ENCODE measurements at places on chromosomes 16 and 17.

DNA sequence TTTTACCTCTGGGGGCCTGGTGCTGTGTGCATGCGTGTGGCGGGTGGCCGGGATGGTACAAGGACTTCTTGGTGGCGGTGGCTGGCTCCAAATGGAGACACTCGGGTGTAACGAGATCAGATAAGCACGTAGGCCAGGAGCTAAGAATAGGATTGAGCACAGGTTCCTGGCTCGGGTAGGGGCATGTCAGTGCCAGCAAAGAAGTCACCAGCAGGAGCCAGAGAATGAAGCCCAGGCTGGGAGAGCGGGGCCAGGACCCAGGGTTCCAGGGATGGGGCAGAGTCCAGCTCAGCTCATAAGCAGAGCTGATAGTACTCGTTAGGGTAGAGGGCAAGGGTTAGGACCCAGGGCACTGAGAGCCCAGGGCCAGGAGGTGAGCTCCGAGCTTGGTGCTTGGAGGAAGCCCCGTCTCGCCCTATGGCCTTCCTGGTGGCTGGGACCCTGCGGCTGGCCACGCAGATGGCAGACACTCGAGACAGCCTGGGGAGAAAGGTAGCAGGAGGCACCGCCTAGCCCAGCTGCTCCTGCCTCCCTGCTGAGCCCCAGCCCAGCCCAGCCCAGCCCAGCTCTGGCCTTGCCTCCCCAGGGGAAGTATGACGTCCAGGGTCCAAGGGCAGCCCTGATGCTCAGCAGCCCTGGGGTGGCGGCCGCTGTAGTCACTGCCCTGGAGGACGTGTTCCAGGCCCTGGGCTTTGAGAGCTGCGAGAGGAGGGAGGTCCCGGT lies 8.9 kb downstream of the ZNF213 start:
- DNase-seq: peak; percentile 12

DNA sequence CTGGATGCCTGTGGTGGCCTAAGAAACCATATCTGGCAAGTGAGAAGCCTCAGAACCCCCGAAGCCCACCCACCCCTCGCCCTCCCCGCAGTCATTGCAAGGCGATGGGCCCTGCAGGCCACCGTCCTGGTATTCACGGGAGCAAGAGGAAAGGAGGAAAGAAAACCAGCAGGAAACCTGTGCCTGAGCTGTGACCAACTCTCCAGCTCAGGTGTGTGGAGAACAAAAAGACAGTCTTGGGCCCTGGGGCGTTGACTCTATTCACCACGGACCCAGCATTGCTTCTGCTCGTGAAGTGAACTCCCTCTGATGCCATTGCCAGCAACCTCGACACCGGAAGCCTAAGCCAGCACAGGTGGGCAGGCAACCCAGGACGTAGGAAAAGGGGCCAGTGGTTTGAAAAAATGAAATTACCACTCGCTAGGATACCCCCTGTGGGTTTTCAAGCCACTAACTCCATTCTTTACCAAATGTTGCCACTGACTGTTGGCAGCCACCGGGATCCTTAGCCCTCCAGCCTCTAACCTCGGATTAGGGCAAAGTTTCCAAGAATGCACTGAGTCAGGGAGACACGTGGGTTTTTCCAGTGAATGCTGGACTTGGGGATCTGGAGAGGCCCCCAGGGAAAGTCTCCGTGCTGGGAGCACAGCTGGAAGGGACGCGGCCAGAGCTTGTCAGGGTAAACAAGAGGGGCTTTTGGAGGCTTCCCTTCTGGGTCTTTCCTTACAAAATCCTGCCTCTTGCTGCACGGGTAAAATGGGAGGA lies 25.1 kb downstream of the FA2H start:
- DNase-seq: no peak

DNA sequence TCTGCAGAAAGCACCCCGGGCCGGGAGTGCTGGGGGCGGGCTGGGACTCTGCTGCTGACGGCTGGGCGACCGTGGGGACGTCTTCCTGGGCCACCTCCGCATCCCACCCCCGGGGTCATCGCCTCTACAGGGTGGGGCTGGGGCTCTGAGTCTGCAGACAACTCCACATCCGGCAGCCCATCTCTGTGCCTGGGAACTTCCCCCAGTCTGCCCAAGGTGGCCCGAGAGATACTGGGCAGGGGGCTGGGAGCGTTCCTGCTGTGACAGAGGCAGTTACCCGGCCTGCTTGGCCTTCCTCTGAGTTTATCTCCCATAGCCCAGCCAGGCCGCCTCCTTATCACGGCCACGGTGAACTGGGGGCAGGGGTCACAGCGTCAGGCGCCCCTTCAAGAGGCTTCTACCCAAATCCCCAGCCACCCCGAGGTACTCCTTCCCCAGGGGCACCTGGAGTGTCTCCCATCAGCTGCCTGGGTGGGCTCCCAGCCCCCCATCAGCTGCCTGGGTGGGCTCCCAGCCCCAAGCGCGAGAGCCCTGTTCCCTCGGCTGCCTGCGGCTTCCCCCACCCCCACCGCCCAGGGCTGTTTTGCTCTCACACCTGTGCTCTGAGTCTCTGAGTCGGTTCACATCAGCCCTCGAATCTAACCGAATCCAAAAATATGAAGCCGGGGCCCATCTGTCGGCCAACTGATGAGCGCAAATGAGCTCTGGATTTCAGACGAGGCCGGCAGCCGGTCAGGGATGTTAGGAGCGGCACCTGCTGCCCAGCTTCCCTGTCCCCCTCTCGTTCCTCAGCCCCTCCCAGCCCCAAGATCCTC lies 15.6 kb upstream of the CBFA2T3 start:
- no peak for DNase-seq

- DNase-seq: no peak
Measured at GRCh38 chr16:69917311-69917710, 33.8 kb upstream of the CLEC18A start.

DNA sequence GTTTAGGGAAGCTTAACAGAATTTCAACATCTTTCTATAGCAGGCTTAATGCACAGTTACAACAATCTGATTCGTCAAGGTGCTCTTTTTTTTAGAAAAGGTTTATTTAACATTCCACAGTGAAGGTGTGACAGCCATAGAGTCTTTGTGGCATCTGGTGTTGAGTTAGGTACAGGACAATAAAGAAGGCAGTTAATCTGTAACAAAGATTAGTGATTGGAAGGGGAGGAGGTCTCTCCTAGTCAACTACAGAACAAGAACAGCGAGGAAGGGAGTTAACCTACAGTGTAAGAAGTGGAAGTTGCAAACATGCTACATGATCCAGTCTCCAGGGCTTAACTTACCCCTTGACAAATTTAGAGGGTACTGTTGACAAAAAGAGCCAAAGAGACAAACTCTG lies 3.0 kb upstream of the ZDHHC7 start:
- no peak for DNase-seq

GRCh38 chr16:68190081-68190480 lies 45.8 kb downstream of the ESRP2 start:
- no peak for DNase-seq

DNA sequence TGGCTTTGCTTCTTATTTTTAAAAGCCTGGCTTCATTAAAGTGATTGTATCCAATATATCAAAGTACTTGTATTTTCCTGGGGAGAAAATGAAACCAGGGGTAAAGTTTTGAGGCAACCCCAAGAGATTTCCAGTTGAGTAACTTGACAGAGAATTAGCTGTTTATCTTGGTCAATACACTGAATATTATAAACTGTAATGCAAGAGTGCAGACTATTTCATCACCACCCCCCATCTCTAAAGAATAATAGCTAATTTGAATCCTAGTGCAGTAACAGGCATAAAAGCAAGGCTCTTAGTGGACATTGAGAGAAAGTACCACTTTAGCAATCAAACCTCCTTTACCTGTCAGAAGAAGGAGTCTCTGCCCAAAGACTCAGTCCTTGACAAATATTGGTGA lies 27.0 kb downstream of the IRX6 start:
- no peak for DNase-seq

DNA sequence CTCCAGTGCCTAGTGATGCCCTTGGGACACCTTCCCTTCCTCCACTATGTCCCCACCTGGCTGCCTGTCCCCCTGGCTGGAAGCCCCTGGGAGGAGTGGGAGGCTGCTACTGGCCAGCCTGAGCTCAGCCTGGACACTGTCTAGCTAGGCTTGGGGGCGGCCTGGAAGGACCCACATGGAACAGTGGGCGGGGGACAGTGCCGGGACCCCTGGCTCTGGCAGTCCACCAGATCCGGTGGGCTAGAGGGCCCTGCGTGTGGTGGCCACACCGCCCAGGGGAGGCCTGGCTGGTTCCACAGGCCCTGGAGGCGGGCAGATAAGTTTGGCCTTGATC lies 388.0 kb upstream of the TNRC6C start:
- DNase-seq: no peak

DNA sequence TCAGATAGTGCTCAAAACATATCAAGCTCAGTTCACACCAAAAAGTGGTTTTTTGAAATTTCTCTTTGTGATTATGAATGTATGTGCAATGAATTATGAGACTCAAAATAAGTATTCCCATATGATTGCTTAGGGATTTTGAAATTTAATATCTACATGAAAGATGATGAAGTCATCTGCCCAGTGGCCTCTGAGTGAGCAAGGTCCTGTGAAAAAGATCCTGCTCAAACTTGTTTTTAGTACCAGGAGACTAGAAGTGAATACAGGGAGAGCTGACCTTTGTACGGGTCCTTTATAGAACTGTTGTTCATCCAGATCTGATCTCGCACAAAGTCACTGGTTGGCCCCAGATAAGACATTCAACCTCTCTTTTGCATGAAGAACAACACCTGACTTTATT lies 151.9 kb upstream of the MAF start:
- DNase-seq: no peak

- no peak for DNase-seq
Measured at GRCh38 chr16:27650073-27650701, 100.2 kb downstream of the KATNIP start.
